ENCODE measurements at places on chromosomes 3 and 15.

GRCh38 chr3:52298149-52299098, 10.8 kb downstream of the GLYCTK start:
- no peak for DNase-seq

GRCh38 chr3:135099734-135100355, 304.8 kb downstream of the EPHB1 start:
- no peak for DNase-seq

DNA sequence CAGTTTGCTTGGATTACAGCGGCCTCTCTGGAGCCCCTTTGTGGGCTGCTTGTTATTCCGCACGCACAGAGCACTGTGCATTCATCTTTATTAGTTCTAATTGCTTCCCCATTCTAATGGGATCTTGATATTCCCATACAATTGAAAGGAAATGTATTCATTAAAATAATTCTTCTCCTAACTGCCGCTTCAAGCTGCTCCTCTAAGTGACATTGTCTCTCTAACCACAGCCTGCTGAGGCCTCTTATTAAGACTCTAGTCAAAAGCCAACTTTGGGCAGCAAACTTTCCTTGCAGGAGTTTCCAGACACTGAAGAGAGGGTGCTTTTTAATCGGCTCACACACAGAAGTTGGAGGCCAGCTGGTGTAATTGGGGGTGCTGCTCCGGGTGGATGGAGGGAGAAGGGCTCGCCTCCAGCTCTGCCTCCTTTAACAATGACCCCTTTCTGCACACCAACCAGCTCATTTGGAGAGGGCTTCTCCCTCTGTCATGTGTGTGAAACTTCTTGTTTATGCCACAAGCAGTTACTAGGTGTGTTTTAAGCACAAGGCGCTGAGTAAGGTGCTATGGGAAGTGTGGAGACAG, 5.6 kb upstream of the MAGEF1 start:
- DNase-seq: no peak

- DNase-seq: peak; percentile 29
These were observed 142.5 kb downstream of the HCN4 start for GRCh38 chr15:73226093-73226814.

- no peak for DNase-seq
These were observed 354.3 kb upstream of the AGTR1 start for GRCh38 chr3:148343416-148343815.

Data from cardiac fibroblast (primary cell).